Stimulated activated naive CD8-positive, alpha-beta T cell treated with anti-CD3 and anti-CD28 coated beads, Interleukin-15, Interleukin-2, amounts not matched to agents 100 U/mL and 50 U/mL, for 24 hours (primary cell): ENCODE measurements at places on chromosomes 2 and 18.
A peak's percentile ranks its signal among the peaks of the same experiment; 100 is the strongest.

GRCh38 chr2:65500310-65501040 lies 68.1 kb upstream of the SPRED2 start:
- no peak for DNase-seq

DNA sequence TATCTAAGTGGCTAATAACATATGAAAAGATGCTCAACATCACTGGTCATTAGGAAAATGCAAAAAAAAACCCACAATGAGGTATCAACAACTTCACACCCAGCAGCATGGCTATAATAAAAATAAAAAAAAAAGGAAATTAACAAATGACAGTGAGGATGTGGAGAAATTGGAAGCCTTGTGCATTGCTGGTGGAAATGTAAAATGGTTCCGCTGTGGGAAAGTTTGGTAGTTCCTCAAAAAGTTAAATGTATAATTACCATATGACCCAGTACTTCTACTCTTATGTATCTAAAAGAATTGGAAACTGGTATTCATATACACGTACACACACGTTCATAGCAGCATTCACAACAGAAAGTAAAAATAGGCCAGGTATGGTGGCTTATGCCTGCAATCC lies 15.5 kb upstream of the CACNB4 start:
- no peak for DNase-seq

GRCh38 chr2:45884126-45884525 lies 232.7 kb downstream of the PRKCE start:
- no peak for DNase-seq

DNA sequence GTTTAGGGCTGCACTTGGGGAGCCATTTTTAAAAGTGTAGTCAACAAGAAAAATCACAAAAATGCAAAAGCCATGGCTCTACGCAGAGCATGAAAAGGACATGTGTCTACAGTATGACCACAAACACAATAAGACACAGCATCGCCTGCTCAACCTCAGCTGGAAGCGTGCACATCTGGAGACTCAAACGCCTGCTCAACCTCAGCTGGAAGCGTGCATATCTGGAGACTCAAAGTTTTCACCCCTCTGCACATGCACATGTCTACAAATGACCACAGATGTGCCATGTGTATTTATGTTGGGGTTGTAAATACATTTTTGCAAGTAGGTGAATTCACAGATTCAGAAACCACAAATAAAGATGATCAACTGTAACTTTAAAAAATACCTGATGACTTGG lies 196.9 kb downstream of the DOK6 start:
- DNase-seq = no peak

- no peak for DNase-seq
Observed at GRCh38 chr18:75405351-75405750, 22.2 kb downstream of the SMIM21 start.

GRCh38 chr18:44536619-44537018 lies 144.1 kb upstream of the SETBP1 start:
- no peak for DNase-seq

DNA sequence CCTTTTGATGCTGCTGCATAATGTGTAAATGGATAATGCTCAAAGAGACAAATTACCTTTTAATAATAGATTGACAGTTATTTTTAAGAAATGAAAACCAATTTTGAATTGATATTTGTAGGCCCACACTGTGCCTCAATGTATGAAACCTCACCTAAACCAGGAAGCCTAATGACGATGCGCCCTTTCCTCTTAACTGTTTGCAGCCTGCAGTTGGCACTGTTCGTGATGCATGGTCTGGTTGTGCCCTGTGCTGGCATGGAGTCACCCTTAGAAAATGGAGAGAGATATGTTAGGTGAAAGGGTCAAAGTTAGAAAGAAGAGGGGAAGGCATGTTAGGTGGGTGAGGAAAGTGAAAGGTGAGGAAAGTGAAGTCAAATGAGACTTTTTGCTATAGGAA lies 390.2 kb downstream of the PTPRM start:
- DNase-seq = no peak

- no peak for DNase-seq
Observed at GRCh38 chr18:78242254-78242643, 737.4 kb upstream of the SALL3 start.

- peak; percentile 57 for DNase-seq
Observed at GRCh38 chr18:62957885-62958472, 242.6 kb downstream of the PHLPP1 start.

DNA sequence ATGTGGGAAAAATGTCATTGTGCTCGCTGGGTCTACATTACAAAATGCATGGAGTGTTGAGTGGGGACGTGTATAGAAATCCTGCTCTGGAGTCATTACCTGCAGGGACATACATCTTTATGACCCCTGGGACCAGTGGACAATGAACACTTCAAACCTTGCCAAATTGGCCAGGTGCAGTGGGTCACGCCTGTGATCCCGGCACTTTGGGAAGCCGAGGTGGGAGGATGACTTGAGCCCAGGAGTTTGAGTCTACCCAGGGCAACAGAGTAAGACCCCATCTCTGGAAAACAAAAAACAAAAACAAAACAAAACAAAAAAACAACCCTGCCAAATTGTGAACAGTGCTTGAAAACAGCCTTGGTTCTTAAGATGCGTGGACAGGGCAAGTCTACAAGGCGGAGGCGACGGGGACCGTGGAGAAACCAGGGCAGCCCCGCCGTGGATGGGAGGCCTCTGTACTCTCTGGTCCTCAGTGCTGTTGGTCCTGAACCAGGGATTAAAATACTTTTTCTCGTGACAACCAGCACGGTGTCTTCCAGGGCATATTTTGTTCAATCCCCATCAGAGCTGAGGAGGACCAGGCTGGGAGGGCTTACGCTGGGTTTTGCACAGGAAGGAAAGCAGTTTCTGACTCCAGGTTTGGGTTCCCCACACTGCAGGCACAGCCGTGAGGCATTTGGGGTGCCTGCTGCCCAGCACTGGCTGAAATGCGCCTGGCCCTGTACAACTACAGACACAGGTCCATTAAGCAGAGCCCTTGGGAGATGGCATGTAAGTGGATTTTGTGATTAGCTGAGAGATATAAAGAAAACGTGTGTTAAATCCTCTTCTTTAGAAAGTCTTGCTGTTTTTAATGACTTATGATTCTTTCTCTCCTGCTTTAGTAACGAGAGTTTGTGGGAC lies 13.7 kb downstream of the COLEC11 start:
- no peak for DNase-seq

DNA sequence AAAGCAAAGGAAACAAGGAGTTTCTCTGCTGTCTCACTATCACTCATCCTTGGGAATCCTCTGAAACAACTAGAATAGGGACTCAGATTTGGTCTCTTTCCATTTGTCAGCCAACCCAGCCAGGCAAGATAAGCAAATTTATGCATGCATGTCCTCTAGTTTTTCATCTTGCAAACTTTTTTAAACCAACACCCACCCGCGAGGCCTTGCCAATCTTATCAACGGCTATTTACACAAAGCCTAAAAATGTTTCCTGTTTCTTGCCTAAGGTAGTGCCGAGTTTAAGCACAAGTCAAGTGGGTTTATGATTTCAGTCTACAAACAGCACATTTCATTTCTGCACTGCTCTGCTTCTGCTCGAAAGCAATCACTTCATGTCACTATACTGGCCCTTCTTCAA lies 240.9 kb downstream of the STK39 start:
- DNase-seq = no peak

- DNase-seq = no peak
Observed at GRCh38 chr18:25825056-25825455, 265.4 kb downstream of the SS18 start.

DNA sequence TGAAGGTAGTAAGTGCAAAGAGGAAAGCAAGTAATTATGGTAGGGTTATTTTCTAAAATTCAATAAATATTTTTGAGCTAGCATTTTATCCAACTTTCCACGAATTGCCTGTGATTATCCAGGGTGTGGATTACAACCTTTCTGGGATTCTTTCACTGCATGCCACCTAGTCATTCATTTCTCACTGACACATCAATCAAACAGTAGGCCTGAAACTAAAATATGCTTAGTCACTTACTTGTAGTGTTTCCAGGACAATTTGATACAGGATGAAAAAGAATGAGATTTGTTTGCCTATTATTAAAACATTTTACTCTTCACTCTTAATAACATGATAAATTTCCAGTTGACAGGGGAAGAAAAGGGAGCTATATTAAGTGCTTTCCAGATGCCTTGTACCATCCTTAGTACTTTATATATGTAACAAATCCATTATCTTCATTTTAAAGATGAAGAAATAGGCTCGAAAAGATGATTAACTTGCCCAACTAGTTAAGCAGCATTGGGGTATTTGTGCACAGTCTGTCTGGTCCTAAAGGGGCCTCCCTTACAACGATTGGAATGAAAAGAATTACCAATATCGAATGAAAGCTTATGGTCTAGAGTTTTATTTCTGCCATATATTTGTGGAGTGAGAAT lies 70.4 kb downstream of the KCTD1 start:
- no peak for DNase-seq
